Activated CD4-positive, CD25-positive, alpha-beta regulatory T cell (primary cell): ENCODE measurements at places on chromosomes 7 and 10.
A peak's percentile ranks its signal among the peaks of the same experiment; 100 is the strongest.

DNA sequence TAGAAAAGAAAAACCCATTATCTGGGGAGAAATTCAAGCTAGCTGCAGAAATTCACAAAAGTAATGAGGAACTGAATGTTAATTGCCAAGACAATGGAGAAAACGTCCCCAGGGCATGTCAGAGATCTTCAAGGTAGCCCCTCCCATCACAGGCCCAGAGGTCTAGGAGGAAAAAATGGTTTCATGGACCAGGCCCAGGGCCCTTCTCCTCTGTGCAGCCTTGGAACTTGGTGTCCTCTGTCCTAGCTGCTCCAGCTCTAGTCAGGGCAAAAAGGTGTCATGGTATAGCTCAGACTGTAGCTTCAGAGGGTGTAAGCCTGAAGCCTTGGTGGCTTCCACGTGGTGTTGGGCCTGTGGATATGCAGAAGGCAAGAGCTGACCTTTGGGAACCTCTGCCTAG, 411.8 kb downstream of the ADRA2A start:
- no peak for DNase-seq

GRCh38 chr10:33303988-33304387, 30.5 kb downstream of the NRP1 start:
- no peak for DNase-seq

DNA sequence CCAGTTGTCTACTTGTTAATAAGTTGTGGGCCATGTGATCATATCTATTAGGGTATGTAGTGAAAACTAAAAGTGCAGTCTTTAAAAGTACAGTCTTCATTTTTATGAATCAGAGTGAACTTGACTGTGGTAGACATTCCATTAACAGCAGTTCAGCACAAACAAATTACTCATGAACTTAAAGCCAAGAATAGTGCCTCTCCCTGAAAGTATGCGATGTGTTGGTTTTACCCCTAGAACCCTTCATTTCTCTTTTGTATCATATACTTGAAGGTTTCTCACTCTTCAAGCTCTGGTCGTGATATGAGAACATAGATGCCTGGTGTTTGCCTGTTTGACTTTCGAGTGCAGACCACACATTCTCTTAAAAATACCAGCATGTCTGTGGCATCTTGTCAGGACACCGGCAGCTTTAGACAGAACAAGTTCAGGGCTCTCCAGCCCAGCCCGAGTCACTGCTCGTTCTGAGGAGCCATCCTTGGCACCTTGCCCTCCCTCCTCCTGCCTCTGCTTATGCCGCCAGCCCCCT, 159.3 kb downstream of the LCOR start:
- DNase-seq, result no peak

DNA sequence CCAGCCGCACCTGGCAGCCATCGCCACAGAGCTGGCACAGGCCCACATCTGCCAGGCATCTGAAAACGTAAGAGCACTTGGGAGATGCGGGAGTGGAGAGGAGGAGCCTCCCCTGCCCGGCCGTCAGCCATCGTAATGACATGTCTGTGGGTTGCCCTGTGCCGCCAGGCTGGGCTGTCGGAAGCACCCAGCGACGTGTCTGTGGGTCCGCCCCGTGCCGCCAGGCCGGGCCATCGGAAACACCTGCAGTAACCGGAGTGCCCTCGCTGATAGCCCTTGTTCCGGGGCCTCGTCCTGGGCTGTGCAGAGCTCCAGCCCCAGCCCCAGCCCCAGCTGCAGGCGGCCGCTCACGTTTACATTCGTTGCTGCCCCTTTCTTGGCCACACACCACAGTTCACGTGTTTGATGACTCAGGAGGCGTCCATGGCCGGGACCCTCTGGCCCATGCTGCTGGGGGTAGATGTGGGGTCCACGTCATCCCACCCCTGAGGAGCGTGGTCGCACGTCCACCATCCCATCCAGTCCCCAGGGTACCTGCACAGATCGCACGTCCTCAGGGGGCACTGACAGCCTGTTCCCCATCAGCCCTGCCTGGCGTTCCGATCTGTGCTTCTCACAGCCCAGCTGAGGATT, 30.0 kb upstream of the PRKAR1B start:
- no peak for DNase-seq

DNA sequence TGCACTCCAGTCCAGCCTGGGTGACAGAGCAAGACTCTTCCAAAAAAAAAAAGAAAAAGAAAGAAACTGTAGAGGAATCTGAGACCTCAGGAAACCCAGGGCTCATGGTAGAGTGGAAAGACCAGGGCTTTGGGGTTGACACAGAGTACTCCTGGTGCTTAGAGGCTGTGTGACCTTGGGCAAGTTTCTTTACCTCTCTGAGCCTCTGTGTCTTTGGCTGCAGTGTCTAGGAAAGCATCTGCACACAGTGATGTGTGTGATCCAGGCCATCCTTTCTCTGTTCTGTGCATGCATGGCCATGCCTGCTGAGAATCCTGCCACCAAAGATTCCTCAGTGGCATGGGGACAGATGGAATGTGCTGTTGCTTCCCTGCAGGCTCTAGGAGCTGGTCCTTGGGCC, 71.7 kb upstream of the GTF2I start:
- no peak for DNase-seq

GRCh38 chr10:35040760-35041501, 49.2 kb downstream of the CUL2 start:
- no peak for DNase-seq

- DNase-seq, result no peak
Measured at GRCh38 chr10:20767028-20767427, 130.1 kb downstream of the NEBL start.

DNA sequence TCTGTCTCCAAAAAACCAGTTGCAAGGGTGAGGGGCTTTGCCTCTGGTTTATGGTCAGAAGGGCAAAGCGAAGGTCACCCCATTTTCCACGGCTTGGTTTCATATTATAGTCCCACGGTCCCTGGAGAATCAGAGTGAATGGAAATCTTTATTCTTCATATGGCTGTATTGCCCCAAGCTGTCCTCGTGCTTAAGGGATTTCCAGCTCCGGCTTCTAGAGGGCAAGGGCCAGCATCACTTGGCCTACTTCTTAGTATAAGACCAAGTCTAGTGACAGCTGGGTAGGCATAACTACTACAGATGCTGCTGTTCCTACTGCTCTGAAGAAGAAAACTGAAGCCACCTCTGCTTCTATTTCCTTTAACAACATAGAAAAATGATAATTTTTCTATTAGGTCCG, 63.2 kb downstream of the PARP12 start:
- DNase-seq, result no peak

GRCh38 chr7:99016196-99016595, 127.7 kb downstream of the SMURF1 start:
- no peak for DNase-seq

- no peak for DNase-seq
Measured at GRCh38 chr7:115267503-115267902, 345.6 kb downstream of the MDFIC start.

GRCh38 chr7:71191771-71192170, 59.8 kb downstream of the GALNT17 start:
- DNase-seq, result no peak

- no peak for DNase-seq
Measured at GRCh38 chr7:78634093-78634492, 819.4 kb downstream of the MAGI2 start.

- no peak for DNase-seq
Measured at GRCh38 chr7:151964951-151965350, 8.7 kb downstream of the GALNTL5 start.

GRCh38 chr7:112546723-112547513, 66.1 kb downstream of the LSMEM1 start:
- no peak for DNase-seq

DNA sequence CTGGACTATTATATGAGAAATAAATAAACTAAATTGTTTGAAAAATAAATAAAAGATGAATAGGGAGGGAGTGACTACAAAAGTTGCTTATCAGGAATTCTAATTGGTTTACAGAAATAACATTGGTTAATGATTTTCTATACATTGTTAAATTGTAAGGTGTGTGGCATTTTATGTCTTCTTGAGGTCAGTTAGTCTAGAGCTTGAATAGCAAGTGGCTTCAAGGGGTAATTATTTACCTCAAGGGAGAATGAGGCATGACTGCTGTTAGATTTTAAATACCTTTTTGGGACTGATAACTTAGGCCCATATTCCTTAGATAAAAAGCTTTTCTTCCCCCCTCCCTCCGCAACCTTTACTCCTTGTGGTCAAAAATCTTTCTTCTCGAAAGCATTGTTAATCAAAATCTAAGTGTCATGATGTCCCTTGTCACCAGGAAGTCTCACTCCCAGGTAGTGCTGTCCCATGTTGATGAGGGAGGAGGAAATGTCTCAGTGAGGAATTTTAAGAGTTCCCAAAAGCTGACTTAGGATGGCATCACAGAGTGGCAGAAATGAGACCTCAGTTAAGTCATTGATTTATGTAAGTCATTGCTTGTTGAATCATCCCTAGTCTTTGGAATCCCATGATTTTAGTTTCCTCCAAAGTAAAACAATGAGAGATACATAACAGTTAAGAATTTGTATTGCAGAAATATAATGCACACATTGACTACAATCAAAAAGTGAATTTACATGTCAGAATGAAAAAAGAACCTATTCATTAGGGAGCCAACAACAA, 71.5 kb downstream of the MAPK8 start:
- DNase-seq, result no peak

GRCh38 chr7:152896217-152896616, 136.7 kb downstream of the ACTR3B start:
- no peak for DNase-seq

- DNase-seq, result peak; percentile 71
Measured at GRCh38 chr10:101779544-101780186, 3.6 kb downstream of the NPM3 start.

DNA sequence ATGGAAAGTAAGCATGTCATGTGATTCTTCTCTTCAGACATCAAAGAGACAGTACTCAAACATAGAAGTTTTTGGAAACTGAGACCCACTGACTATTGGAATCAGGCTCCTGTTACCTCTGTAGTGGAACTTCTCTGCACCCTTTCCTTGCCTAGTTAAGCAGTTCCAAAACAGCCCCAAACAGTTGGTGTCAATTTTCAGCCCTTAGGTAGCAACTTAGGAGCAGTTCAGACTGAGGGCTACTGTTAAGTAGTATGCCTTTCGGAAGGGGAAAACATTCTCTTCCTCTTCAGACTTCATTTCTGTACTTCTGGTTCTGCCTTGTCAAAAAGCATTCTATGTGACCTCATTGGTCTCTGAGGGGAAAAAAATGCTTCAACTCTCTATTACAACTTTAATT, 85.7 kb downstream of the ZNF277 start:
- DNase-seq, result no peak

- DNase-seq, result no peak
Measured at GRCh38 chr7:95433952-95434556, 774 bp downstream of the PON2 start.

DNA sequence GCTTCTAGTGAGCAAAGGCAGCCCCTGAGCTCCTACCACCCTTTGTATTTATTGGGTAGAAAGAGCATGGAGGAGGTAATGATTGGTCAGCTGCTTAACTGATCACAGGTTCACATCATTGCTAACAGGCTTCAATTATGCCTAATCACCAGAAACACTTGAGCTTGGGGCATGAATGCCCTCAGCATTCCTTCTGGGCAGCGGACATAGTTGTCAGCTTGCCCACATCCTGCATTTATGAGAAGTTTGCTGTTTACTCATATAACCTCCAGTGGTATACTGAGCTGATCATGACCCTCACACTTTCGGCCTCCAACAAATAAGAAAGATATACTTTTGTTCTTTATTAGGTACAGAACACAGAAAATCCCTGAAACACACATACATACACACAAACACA, 140.3 kb upstream of the ODAD2 start:
- DNase-seq, result no peak

DNA sequence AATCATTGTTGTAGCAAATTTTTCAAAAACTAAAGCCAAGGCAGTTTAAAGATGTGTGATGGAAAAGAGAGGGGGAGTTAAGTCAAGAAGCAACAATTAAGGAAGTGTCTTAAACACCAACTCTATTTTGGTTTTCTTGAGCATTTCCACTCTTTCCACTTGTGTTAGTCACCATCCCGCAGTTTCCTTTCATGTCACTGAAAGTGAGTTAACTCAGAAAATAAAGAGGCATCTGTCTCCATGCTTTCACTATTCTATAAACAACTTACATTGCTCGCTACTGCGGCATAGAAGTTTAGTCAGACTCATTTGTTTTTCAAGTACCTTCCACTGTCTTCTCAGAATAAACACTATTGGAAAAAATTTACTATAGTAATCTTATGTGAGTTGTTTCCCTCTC, 284.9 kb upstream of the SEMA3D start:
- no peak for DNase-seq

GRCh38 chr10:95480102-95480900, 80.9 kb downstream of the SORBS1 start:
- DNase-seq, result no peak

DNA sequence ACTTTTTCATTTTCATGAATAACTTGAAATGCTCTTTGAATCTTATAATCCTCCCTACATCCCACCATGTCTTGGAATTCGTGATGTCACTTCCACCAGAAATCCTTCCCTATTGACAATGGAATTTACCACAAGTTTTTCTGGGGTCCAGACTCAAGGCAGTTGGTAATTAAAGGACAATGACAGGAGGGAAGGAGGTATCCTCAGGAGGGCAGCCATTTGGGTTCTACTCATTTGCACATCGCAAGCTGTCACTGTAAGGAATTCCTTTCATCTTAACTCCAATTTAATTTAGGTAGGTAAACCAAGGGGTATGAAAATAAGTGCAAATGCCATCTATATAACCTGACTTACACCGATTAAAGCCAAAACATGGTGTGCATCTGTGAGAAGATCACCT, 21.9 kb downstream of the LRRC17 start:
- no peak for DNase-seq

- no peak for DNase-seq
Measured at GRCh38 chr10:108913300-108913699, 1010.0 kb downstream of the XPNPEP1 start.

DNA sequence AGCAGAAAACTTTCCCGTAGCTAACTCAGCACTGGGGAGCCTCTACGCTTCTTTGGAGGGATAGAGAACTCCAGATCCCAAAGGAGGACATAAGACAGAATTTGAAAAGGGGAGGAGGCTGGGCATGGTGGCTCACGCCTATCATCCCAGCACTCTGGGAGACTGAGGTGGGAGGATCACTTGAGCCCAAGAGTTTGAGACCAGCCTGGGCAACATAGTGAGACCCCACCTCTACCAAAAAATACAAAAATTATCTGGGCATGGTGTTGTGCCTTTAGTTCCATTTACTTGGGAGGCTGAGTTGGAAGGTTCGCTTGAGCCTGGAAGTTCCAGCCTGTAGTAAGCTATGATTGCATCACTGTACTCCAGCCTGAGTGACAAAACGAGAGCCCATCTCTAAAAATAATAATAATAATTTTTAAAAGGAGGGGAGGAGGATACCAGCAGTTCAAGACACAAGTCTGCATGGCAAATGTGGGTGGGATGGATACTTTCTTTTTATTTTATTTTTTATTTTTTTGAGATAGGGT, 165.9 kb upstream of the SH2B2 start:
- no peak for DNase-seq

DNA sequence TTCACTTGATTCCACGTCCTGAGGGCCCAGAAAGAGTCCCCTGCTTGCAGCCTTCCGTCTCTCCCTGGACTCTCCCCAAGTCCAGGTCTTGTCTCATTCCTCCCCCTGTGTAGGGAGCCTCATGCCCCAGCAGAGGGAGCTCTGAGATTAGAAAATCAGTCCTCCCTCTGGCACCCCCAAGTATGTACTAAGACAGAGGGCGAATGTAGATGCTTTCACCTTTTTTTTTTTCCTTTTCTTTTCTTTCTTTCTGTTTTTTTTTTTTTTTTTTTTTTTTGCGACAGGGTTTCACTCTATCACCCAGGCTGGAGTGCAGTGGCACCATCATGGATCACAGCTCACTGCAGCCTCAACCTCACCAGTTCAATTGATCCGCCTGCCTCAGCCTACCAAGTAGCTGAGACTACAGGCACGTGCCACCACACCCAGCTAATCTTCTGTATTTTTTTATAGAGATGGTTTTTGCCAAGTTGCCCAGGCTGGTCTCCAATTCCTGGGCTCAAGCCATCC, 10.3 kb downstream of the SFXN3 start:
- peak; percentile 24 for DNase-seq
